ENCODE measurements at places on chromosomes 7 and 10. TPM values are rescaled to one million over a fixed set of nuclear protein-coding genes. Genes with fewer than 3 reads are reported as not detected.

GRCh38 chr10:74792726-74793125 lies 33.7 kb upstream of the KAT6B start:
- DNase-seq: no peak

AHCYL2 gene
- 11.5 TPM for total RNA-seq

LRRC17 gene
- not detected for total RNA-seq

DNA sequence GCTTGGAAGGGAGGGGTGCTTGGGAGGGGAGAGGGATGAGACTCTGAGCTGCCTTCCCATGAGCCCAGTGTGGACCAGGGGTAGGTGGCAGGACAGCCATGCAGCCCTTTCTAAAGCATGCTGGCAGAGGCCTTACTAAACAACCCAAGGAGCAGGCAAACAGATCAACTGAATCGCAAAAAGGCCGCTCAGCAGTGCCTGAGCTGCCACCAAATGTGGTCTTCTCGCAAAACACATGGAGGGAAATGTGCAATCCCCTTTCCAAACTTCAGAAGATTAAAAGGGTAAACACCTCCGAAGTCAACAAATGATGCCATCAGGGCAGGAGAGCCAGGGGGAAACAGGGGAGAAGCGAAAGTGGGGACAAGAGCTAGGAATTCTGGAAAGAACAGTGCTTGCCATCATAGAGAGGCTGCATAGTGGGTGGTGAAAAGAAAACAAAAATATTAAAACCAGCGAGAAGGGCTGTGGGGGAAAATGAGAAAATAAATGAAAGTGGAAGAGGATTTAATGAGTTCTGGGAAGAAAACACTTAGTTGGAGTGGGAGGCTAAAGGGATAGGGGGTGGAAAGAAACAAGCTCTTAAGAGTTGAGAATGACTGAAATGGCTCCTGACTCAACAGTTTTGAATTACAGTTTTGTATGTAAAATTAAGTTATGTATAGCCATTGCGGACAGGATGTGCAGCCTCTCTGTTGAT lies 62.2 kb upstream of the ZNF32 start:
- no peak for DNase-seq

DNA sequence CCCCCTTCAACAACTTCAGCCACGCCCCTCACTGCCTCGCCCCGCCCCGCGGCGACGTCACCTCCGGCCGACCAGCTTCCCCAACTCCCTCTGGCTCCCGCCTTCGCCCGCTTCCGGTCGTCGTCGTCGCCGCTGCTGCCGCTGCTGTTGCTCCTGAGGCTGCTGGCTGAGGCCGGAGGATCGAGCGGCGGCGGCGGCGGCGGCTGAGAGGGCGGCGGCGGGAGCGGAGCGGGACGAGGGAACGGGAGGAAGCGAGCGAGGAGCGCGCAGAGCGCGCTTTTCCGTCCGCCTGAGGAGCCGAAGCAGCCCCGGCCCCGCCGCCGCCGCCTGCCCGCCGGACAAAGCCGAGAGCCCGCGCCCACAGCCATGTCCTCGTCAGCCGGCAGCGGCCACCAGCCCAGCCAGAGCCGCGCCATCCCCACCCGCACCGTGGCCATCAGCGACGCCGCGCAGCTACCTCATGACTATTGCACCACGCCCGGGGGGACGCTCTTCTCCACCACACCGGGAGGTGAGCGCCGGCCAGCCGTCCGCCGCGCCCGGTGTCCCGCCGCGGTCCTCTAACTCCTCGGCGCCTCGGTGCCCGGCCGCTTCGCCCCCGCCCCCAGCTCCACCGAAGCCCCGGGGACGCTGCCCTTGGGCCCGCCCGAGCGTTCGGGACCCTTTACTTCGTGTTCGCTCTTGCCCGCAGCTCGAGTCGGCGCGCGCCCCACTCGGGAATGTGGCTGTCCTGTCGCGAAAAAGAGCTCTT lies at the start of gene EIF4EBP2:
Gene EIF4EBP2, plus strand, starts transcription at position 110 of the 751 bp plus-strand sequence. Its CDS starts 257 bp downstream, at position 367.
- DNase-seq: peak; percentile 97

MEOX2 gene
- 3.2 TPM for total RNA-seq

DNA sequence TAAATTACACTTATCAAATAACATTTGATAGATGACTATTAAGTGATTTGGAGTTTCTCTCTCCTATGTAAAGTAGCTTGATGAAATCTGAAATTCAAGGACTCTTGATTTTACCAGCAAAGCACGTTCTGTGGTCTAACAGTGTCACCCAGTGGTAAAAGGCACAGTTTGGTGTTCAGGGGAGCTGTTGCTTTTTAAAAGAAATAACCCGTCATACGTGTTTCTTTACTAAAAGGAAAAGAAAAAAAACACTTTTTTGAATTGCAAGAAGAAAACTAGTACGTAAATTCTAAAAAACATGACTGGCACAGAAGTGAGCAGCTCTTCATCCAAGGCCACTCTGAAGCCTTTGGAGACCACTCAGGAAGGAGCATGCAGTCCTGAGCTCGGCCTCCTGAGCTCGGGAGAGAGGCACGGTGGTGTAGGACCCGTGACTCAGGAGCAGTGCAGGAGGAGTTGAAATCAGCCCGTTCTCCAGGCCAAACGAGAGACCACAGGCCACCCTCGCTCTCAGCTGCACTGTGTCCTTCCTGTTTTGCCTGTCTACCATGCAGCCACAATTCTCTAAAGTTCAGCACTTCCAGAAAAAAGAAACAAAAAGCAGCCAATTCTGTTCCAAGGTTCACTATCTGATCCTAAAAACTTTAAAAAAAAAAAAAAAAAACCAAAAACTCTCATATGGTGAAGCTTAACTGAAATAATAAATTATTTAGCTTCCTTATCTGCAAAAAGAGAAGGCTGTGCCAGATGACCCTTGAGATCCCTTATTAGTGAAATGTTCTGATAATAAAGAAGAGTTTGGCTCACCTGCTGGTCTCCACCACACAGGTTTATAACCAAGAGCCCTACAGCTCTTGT lies 212.6 kb upstream of the FRMD4A start:
- DNase-seq: no peak

DNA sequence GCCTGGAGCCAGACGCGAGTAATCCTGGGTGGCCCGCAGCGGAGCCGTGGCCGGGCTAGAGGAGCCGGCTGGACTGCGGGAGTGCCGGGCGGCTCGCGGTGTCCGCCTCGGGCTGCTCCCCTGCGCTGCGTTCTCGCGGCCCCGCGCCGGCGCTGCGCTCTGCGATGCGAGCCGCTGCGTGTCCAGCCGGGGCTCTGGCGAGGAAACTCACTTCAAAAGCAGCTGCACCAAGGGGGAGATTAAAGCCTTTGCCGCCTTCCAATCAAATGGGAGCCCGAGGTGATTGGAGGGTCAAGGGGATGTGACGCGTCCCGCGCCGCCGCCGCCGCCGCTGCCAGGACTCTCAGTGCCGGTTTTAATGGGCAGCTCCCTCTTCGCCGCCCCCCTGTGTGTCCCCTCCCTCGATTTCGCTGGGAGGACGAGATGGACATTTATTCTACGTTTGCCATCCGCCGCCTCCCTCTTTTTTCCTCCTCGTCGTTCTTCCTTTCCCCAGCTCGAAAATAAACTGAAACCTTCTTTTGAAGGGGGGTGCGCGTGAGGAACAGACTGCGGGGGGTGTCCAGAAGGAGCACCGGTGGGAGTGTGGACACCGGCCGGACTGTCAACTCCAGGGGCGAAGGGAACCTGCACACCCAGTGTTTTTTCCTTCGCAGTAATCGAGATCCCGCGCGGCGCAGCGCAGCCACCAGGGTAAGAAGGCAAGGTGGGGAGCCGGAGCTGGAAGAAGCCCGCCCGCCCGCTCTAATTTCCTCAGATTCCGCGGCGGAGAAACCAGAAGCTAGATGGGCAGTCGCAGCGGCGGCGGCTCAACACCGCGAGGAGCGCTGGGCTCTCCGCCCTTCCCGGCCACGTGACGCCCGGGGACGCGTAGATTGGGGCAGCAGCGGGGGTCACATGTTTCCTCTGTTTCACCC lies at the start of gene ZNF503:
Gene ZNF503, minus strand, starts transcription at position 196 of the 917 bp plus-strand sequence. CDS start 345 bp downstream, outside the sequence.
- DNase-seq: peak; percentile 84

DNA sequence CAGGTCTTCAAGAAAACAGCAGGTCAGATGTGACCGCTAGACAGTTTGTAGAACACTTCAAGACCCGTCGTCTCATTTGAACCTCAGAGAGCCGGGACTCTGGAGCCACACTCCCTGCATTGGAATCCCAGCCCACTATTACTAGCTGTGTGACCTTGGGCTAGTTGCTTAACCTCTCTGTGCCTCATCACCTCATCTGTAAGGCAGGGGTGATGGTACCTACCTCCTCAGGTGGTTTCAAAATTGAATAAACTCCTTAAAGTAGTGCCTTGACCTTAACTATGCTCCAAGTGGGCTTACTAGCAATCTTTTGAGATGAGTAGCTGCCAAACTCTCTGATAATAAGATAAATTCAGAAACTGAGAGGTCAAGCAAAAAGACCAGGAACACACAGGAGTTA lies 43.8 kb downstream of the OGDH start:
- no peak for DNase-seq

DNA sequence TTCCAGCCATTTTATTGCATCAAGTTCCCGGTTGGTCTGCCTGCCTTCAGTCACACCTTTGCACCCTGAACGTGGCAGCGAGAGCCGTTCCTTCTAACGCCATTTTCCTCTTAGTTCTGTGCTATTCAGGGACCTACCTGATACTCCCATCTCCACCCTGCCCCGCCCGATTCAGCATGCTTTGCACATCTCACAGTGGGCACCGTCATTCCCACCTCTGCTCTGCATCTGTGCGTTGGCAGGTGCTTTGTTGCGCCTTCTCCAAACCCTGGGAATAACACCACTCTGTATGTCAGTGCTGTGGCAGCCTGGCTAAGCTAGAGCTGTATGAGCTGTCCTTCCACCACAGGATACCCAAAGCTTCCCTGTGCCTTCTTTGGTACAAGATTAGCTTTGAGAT lies 96.8 kb downstream of the ACTR3B start:
- DNase-seq: no peak

NAPEPLD gene
- 6.3 TPM for total RNA-seq

SORCS1 gene
- 0.36 TPM for total RNA-seq

DNA sequence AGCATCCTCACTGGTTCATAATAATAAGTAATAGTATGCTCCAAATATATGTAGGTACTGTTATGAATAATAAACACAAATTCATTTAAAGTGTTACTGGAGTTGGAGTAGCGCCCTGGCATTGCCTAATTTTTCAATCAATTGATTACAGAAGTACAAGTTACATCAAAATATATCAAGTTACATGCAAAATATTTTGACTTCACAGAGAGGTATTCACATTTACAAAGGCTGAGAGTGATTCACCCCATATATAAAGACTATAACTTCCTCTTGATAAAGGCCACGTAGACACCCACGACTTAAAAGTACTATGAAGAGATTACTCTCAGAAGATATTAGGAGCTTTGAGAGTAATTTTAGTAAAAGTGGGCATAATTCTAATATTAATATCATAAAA lies 13.6 kb upstream of the COL17A1 start:
- no peak for DNase-seq

DNA sequence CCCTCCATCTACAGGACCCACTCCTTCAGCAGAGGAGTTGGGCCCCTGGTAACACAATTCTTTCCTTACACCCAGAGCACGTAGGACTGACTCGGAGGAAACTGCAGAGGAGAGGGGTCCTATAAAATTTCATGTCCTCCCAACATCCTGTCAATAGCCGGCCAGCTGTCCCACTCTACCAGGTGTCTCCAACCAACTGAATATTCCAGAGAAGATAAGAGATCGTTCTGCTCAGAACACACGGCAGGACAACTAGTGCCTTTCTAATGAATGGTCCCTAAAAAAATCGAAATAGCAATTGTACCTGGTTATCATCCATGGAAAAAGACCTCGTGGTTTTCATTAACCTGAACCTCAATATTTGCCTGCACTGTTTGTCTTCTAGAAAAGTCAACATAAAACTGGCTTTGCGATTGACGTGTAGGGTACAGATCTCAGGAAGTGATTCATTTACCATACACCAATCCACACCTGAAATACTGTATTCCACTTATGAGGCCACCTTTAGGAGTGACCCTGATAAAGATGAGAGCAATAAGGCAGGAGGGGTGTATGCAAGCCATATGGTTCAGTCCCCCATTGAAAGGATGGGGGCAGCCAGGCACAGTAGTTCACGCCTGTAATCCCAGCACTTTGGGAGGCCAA lies 111.7 kb downstream of the PARP12 start:
- no peak for DNase-seq

DNA sequence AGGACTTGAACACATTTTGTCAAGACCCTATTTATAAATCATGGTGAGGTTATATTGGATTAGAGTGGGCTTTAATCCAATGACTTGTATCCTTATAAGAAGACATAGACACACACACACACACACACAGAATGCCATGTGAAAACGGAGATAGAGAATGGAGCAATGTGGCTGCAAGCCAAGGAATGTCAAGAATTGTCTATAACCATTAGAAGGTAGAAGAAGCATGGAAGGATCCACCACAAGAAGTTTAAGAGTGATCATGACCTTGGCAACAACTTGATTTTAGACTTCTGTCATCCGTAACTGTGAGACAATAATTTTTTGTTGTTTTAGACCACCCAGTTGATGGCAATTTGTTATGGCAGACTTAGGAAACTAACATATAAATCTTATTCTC lies 514.2 kb downstream of the TFEC start:
- no peak for DNase-seq

DNA sequence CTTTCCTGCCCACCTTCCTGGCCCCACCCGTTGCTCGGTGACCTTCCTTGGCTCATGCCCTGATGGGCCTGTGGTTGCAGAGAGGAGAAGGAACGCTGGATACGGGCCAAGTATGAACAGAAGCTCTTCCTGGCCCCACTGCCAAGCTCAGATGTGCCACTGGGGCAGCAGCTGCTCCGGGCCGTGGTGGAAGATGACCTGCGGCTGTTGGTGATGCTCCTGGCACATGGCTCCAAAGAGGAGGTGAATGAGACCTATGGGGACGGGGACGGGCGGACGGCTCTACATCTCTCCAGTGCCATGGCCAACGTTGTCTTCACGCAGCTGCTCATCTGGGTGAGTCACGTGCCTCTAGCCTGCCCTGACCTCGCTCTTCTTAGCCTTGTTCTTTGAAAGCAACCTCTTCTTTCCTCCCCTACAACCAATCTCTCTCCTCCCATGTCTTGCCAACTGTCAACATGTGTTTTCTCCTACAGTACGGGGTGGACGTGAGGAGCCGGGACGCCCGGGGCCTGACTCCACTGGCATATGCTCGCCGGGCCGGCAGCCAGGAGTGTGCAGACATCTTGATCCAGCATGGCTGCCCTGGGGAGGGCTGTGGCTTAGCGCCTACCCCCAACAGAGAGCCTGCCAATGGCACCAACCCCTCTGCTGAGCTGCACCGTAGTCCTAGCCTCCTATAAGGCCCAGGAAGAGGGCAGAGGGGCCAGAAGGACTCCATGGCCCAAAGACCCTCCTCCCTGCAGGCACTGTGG lies 24.1 kb downstream of the GBX1 start:
- DNase-seq: no peak

Data from omental fat pad (tissue), 4 donors.